ENCODE measurements at places on chromosomes 3 and 15.
A peak's percentile ranks its signal among the peaks of the same experiment; 100 is the strongest.

DNA sequence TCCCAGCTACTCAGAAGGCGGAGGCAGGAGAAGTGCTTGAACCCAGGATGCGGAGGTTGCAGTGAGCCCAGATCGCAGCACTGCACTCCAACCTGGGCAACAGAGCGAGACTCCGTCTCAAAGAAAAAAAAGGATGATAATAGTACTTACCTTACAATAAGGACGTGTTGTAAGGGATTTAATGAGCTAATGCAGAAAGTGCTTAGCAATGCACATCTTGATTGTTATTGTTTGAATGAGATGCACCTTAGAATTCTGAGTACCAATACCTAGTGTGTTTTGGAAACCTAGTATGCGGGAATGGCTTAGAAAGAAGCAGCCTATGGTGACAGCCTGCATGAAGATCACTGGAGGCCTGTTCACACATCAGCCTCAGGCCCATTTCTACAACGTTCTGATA lies 19.5 kb downstream of the SNUPN start:
- DNase-seq: no peak

DNA sequence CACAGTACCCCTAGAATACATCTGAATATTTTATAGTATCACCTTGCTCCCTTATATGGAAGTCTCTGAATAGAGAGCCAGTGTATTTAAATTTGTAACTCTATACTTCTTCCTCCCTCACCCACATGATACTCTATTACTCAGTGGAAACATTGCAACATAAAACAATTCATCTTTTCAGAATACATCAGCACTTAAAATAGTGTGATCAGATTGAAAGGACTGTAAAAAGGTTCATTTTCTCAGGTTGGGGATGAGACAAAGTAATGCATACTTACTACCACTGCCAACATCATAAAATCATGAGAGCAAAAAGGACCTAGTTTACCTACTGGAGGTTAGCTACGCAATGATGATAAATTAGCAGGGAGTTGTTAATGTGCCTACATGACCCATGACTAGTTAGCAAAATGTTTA lies 13.8 kb upstream of the THRB start:
- no peak for DNase-seq

- DNase-seq: no peak
These were observed 9.1 kb upstream of the CADPS start for GRCh38 chr3:62884096-62884870.

- no peak for DNase-seq
These were observed 2.0 kb downstream of the CORO2B start for GRCh38 chr15:68580883-68581155.

GRCh38 chr15:39920510-39921273 lies 626 bp upstream of the GPR176 start:
- DNase-seq: no peak

GRCh38 chr15:68821190-68821840 lies 620 bp upstream of the ANP32A start:
- no peak for DNase-seq

GRCh38 chr15:46858150-46858549 lies 859.2 kb upstream of the SEMA6D start:
- no peak for DNase-seq

- DNase-seq: no peak
These were observed 114.8 kb downstream of the WDR72 start for GRCh38 chr15:53644660-53645059.

DNA sequence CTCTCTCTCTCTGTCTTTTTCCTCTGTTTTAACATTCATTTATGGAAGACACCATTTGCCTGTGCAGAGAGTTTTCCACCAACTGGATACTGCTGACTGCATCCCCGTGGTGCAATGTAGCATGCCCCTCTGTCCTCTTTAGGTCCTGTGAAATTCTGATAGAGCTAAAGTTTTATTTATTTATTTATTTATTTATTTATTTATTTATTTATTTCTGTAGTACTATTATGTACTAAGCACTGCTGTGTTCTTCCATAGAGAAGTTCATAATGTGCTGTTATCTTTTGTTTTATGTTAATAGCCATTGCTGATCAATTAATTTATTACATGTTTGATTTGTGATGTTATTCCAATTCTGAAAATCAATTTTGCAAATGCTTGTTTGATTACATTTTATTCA lies 749.9 kb downstream of the ZBBX start:
- no peak for DNase-seq

GRCh38 chr3:156409694-156410093 lies 145.2 kb downstream of the SSR3 start:
- DNase-seq: no peak

- DNase-seq: no peak
These were observed 60.6 kb upstream of the XCR1 start for GRCh38 chr3:46087871-46088270.

DNA sequence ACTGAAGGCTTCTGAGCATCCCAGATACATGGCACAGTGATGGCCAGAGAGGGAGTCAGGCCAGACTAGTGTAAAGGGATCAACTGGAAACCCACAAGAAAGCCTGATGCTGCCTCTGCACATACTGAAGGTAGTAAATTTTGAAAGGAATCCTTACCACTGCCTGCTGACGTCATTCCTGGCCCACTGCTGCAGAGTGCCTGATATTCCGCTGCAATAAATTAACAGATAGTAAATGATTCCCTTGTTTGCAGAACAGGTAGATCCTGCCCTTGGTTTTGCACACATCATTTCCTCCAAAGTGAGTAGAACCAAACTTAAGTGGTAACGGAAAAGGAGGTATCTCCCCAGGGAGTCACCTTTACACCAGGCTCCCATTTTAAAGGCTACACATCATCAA lies 146.7 kb downstream of the FBN1 start:
- no peak for DNase-seq

DNA sequence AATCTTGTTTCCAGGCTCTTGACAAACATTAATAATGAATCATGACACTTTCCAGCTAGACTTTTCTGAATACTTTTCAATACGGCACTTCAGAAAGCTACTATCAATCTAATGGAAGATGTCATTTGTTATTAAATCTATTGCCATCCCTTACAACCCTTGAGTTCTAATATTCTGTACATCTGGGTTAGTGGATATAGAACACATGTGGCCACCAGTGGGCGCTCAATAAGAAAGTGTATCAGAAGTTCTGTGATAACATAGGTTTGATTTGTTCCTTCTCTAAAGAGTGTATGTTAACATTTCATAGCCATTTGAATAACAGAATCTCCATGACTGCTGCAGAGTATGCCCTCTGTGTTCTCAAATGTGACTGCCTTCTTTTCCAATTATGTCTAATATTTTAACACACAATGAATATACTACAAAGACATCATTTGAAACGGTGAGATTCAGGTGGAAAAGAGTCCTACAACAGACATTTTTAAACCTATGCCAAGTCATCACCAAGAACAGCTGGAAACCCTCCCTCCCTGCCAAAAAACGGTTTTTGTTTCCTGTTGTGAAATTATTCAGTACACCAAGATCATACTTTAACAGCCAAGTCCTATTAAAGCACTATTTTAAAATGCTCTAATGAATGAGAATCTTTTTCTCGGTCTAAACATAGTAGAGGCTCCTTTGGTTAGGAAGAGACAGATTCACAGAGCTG lies 22.2 kb downstream of the ALDH1A2 start:
- no peak for DNase-seq

- DNase-seq: no peak
These were observed 20.1 kb upstream of the LDHAL6B start for GRCh38 chr15:59186501-59186900.

- no peak for DNase-seq
These were observed 1.6 kb downstream of the PLXNA1 start for GRCh38 chr3:126984391-126985131.

GRCh38 chr3:73547427-73548248 lies 77.1 kb downstream of the PDZRN3 start:
- no peak for DNase-seq

- DNase-seq: no peak
These were observed 103.7 kb downstream of the PDZRN3 start for GRCh38 chr3:73520931-73521461.

DNA sequence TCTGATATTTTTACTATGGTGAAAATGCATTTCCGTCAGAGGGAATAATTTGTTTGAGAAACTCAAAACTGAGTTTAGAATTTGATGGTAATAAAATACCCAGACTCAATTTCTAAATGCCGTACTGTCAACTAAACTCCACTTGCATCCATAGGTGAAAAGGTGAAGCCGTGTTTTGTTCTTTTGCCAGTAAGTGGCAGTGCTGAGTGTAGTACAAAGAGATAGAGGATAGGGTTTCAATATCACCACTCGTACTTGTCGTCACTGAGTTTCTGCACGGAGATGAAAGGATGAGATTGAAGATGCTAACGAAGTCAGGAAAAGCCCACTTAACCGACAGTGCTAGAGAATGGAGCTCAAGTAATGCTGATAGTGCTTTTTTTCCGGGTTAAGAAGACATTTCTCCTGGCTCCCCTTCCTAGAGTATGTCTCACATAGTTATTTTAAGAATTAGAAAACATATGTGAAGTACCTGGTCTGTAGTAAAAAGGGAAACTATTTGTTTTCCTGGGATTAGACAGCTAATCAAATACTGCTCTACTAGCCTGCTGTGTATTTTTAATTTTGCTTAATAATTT lies 345.1 kb downstream of the IL5RA start:
- DNase-seq: no peak

DNA sequence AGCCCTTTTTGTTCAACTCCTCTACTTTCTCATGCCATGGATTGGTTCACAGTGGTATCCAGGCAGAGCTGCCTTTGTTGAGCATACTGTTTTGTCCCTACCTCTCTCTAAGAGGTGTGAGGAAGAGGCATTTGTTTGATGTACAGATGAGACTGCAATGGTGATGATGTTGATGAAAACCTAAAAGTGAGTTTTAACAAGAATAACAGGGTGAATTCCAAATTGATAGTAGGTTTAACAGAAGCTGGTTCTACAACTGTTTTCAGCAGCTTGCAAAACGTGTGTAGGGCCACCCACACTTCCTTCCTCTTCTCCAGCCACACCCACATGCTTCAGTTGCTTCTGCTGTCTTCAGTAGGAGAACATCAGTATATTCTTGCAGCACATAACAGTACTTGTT lies 10.2 kb downstream of the SNRK start:
- DNase-seq: peak; percentile 34

DNA sequence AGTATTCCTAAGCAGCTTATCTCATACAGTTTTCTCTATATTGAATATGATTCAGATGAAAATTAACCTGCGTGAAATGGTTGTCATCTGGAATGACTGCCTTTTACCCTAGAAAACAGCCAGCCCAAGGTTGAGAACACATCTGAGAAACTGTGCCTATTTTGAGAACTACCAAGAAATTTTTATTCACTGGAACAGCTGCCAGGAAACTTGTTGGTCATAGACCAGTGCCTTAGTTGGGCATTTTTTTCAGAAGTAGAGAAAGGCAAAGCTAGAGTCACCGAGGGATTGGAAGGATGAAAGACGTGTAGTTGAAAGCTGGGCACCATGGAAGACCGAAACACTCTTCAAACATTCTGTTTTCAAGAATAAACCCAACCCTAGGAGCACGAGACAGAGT lies 277.1 kb downstream of the LPP start:
- no peak for DNase-seq

GRCh38 chr15:68776477-68777270 lies 44.0 kb downstream of the ANP32A start:
- no peak for DNase-seq

DNA sequence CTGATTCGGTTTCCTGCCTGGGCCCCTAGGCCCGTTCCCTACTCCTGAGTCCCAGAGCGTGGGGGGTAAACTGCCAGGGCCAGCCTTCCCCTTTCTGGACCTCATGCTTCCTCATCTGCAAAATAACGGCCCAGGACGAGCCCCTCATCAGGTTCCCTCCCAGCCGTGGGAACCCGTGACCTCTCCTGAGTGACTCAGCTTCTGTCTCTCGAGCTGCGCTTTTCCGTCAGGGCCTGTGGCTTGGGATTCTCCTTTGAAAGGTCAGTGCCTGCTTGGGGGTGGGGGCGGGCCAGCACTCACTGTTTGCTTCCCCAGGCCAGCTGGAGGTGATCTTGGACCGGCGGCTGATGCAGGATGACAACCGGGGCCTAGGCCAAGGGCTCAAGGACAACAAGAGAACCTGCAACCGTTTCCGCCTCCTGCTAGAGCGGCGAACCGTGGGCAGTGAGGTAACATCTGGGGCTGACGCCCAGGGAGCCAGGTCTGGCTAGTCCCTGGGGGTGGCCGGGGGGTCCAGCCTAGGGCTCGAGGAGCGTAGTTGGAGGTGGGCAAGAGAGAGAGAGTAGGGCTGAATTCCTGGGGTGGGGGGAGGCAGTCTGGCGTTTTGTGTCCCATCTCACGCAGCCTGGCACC lies 12.8 kb downstream of the MAN2A2 start:
- no peak for DNase-seq

- DNase-seq: no peak
These were observed 81.5 kb downstream of the MB21D2 start for GRCh38 chr3:192835818-192836815.

DNA sequence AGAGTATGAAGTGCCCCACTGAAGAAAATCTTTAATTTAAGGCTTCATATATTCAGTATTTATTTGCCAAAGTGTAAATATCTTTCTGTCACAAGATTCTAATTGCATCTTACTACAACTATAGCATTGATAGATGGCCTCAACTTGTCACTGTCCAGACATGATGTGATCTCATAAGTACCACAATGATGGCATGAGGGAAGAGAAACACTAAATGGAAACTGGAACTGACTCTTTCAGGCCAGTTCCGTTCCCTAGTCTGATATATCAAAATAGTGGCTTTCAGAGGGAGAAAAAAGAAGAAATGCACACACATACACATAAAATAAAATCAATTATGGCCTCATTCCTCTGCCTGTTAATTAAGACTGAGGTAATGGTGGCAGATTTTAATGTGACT lies 615.7 kb downstream of the TBL1XR1 start:
- DNase-seq: no peak
